Activated T-helper 2 cell treated with anti-CD3 and anti-CD28 coated beads, Interferon-gamma antibody, Interleukin-2, Interleukin-4, amounts not matched to agents 10 μg/mL and 5 μg/mL and 100 μg/mL, durations not matched to agents 14 hours and 24 hours and 36 hours (primary cell): ENCODE measurements at places on chromosomes 2 and 18. TPM values are rescaled to one million over a fixed set of nuclear protein-coding genes. Genes with fewer than 3 reads are reported as not detected.

DNA sequence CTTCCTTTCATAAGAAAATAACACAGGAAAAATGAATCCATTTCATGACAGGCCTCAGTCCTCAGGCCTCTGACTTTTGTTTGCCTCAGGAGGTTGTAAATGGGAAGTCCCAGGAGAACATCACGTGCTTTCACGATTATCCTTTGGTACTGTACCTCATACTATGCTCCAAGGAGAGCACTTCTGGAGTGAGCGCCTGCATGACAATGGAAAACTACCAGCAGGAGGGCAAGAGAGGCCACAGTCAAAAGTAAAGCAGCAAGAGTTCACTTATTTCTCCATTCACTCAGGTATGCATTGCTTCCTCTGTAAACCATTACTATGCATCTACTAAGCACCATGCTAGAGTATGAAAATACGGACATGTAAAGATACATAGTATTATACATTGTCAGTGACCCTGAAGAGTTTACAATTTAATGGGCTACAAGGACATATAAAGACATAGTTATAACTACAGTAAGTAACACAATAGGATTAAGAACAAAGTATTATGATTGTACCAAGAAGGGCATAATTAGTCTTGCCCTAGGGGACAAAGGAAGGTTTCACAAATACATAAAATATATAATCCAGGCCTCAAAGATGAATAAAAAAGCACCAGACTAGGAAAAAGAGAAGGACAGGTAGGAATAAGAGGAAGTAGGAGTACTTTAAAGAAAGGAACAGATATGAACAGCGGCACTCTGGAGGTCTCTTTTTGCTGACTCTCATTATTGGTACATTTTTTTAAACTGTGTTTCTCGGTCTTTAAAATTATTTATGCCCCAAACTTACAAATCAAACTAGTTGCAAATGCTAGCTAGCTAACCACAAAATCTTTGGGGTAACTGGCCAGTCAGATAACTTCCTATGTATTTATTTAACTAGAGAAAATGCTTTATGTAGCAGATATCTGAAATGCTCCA is 806.7 kb downstream of the NRXN1 start:
- DNase-seq: no peak

- DNase-seq: no peak
Measured at GRCh38 chr2:55228226-55228563, 3.9 kb downstream of the CLHC1 start.

GRCh38 chr18:43122955-43123354 is 7.5 kb upstream of the RIT2 start:
- DNase-seq: no peak

- DNase-seq: no peak
Measured at GRCh38 chr2:120567128-120567527, 168.5 kb upstream of the GLI2 start.

- DNase-seq: no peak
Measured at GRCh38 chr18:31148600-31148999, 14.1 kb downstream of the DSC1 start.

DNA sequence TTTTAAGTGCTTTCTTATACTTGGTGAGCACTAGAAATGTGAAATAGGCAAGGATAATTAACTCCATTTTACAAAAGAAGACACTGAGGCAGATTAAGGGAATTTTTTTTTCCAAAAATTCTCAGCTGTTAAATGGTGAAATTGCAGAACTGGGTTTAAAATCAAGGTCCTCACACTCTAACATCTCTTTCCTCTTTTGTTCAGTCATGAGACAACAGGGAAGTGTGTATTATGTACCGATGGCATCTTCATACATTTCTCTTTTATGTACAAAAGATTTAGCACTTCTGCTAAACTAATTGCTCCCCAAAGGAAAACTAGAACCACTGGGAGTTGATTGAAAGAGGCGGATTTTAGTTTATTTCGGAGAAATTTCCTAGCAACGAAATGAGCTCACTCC is 203.0 kb downstream of the SETBP1 start:
- no peak for DNase-seq

DNA sequence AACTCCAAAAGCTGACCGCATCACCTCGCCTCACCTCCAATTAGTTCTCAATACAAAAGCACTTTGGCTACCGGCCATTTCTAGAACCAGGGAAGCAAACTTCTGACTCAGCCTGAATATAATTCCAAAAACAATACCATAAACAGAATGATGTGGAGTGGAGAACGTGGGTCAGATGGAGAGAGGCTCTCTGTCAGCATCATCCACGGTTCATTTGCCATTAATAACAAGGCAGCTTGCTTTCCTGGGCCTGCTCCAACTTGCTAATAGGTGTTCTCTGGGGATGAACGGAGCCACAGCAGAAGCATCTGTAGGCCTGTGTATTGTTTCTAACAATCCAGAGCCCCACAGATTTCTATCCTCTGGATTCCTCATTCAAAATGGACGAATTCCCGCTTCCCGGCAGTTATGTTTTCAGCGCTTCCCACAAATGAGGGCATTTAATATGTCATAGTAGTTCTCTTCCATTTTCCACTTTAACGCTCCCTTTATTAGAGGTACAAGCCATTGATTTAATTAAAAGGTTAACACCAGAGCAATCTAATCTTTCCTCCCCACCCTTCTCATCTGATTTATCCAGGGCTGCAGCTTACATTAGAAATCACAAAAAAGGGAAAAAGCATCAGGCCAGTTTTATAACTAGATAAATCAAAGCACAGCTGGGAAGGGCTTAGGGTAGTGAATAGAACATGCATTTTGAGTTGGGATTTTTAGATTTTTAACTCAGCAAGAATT is 23.2 kb upstream of the CNTNAP5 start:
- no peak for DNase-seq

DNA sequence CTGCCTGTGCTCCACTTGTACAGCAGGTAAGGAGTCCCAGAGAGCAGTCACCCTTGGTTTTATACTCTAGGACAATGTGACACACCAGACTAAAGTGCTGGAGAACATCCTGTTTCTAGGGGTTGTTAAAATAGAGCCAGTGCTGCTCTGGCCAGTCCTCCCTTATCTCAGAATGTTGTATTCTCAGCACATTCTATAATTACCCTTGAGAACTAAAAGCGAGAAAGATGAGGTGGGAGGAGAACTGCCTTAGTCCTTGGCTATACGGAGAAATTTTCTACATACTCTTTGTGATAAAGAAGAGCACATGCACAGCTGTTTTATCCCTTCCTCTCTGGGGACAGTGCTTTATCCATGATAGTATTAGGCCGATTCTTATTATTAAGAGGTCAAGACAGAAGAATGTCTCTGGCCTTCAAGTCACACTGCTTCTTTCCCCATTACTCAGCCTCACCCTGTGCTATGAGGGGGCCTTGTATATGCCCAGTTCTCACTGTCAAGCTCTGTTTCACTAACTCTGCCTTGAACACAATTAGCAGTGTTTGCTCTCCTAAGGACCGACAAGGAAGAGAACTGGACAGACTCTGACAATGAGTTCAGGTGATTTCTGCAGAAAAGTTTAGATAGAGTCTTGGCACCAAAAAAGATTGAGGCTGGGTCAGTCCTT is 385.8 kb downstream of the TRIB2 start:
- DNase-seq: no peak

- no peak for DNase-seq
Measured at GRCh38 chr2:110804915-110805314, 72.5 kb downstream of the ACOXL start.

DNA sequence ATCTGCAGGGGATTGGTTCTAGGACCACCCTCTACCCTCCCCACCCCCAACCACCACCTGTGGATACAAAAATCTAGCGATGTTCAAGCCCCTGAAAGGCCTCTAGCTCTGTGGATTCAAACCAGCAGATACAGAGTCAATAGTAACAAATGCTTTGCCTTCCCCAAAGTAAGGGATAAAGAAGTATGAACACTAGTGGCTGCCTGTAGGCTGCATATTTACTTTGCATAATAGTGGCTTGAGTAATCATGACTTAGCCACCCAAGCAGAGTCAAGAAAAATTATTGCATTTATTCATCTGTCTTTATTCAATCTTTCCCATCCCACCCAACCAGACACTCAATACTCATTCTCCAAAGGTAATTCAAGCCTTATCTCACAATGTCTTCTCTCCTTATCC is 43.8 kb downstream of the SOCS6 start:
- DNase-seq: no peak

- no peak for DNase-seq
Measured at GRCh38 chr2:216205486-216205885, 96.3 kb downstream of the XRCC5 start.

DNA sequence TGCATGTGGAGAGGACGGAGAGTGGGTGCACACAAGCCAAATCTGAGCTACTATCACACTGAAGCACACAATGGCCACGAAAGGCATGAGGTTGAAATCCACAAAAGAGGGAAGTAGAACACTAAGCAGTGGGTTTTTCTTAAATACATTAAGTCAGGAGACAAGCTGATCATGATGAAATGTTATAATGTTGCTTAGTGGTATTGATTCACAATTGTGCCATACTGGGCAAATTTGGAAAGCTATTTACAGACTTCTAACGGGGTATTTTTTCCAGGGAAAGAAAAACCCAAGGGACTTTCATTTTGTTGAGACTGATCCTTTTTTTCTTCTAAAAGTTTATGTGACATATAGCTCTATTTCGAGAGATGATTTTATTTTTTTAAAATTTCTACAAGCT is 100.8 kb upstream of the CNGA3 start:
- no peak for DNase-seq

DNA sequence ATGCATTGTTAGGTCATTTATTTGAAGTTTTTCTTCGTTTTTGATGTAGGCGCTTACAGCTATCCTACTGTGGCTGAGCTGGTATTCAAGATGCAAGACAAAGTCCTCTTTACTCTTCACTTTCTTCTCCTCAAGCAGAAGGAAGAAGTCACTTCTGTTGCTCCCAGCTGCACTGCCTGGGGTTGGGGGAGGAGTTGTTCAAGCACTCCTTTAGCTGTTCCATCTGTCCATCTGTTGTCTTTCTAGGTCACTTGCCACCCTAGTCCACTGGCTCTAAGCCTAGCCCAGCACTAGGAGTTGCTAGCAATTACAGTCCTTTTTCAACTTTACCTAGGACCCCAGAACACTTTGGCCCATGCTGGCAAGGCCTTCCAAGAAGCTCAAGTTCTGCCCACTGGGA is 200.6 kb upstream of the RBMS1 start:
- DNase-seq: no peak

GRCh38 chr2:41880561-41881243 is 167.1 kb upstream of the PKDCC start:
- DNase-seq: no peak

- no peak for DNase-seq
Measured at GRCh38 chr2:188813857-188814256, 160.3 kb upstream of the COL3A1 start.

- DNase-seq: no peak
Measured at GRCh38 chr2:182301093-182301492, 125.7 kb downstream of the PDE1A start.

- DNase-seq: no peak
Measured at GRCh38 chr2:236665572-236666118, 96.0 kb downstream of the ACKR3 start.

- DNase-seq: no peak
Measured at GRCh38 chr2:62147610-62148301, 48.2 kb upstream of the B3GNT2 start.

- no peak for DNase-seq
Measured at GRCh38 chr2:20304411-20304810, 46.2 kb downstream of the PUM2 start.

DNA sequence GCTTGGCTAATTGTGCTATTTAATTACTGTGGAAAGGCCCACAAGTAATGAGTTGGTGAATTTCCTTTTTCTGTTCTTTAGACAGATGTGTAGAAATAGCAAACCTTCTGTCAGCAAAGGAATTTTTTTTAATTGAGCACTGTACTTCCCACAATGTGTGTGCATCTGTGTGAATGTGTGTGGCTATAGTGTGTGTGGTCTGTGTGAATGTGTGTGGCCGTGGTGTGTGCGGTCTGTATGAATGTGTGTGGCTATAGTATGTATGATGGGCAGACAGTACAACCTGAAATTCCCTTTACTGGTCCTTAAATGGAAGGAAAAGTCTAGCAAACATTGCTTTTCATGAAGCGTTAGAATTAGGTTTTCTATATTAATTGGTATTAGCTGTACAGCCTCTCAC is 203.5 kb upstream of the TPO start:
- no peak for DNase-seq

GRCh38 chr18:3836483-3837335 is 386.7 kb downstream of the TGIF1 start:
- no peak for DNase-seq

DSG1 gene
- total RNA-seq: not detected in 2 replicates

RAPGEF4 gene
- 0.91 and 0.92 TPM in 2 replicates for total RNA-seq

LYPD6B gene
- total RNA-seq: not detected in 2 replicates

ITGA6 gene
- 0.11 and 0.25 TPM in 2 replicates for total RNA-seq

FAM228A gene
- total RNA-seq: 0.21 TPM in 1 of 2 replicates, not detected in the other

GAL3ST2 gene
- 1.3 and 1.9 TPM in 2 replicates for total RNA-seq

ANKRD30BL gene
- not detected in 2 replicates for total RNA-seq

LRRC30 gene
- not detected in 2 replicates for total RNA-seq

USP34 gene
- 87.4 and 89.3 TPM in 2 replicates for total RNA-seq

ANTXR1 gene
- total RNA-seq: 0.05 TPM in 1 of 2 replicates, not detected in the other

ERMN gene
- total RNA-seq: 1.9 and 2.0 TPM in 2 replicates

DSG3 gene
- not detected in 2 replicates for total RNA-seq

EFHD1 gene
- total RNA-seq: 0.16 and 0.48 TPM in 2 replicates

RIT2 gene
- total RNA-seq: not detected in 2 replicates

RPS27A gene
- 1,030 and 1,063 TPM in 2 replicates for total RNA-seq

PLA2R1 gene
- total RNA-seq: not detected in 2 replicates
